ENCODE measurements at places on chromosomes 3 and 15.

DNA sequence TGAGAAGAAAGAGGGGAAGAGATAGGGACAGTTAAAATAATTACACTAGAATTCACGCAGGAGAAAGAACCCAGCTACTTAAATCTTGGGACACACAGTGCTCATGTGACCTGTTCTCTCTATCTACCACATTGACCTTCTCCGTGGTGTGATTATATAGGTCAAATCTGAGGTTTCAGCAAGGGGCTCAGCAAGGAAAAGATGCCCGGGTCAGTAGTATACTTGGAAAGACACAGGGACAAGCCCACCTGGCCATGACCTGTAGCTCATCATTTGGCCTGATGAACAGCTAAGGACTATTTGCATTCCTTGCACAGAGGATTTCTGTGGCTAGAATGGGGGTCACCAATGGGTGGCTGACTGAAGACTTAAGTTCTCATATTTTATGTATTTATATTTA, 71.9 kb downstream of the SSR3 start:
- no peak for DNase-seq

DNA sequence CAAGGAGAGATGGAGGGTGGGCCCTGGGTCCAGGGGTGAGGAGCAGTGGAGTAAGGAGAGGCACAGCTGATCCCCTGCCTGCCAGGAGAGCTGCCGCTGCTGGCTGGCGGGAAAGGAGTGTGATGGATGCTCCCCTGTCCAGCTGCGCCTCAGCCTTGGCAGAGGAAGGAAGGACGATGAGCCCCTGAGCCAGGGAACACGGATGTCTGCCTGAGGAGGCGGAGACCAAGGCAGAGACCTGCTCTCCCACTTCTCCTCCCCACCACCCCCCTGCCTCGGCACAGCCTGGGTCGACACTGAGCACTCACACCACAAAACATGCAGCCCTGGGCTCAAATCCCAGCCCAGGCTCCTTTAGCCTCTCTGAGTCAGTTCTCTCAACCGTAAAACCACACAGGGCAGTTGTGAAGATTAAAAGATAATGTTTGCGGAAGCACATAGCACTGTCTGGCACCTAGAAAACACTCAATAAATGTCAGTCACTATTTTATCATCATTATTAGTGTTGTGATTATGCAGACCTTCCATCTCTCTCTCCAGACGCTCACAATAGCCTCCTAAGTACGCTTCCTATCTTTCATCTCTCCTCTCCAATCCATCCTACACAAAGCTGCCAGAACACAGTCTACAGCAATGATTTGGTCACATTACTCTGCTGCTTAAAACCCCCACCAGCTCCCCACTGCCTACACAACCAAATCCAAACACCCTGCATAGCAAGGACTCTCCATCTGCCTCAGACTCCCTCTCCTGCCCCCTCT, 52.2 kb downstream of the SEMA5B start:
- DNase-seq = no peak

GRCh38 chr3:196694202-196694638, 17.8 kb downstream of the CEP19 start:
- peak; percentile 34 for DNase-seq

DNA sequence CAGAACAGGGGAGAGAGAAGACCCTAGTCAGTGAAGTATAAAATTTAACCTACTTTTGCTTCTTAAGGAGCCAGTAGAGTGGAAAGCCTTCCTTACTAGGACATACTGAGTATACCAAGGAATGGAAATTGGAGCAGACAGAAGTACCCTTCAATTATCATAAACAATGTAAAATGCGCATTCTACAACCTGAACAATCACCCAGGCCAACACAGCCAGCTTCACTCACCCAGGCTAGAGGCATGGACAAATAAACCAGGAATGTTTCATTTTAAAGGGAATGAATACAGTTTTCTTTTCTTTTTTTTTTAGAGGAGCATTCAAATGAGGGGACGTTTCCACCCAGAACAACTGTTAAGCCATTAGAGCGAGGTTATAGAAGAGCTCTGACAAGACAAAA, 41.9 kb upstream of the PLXND1 start:
- DNase-seq = no peak

GRCh38 chr3:136787349-136787748, 31.6 kb upstream of the SLC35G2 start:
- DNase-seq = no peak

DNA sequence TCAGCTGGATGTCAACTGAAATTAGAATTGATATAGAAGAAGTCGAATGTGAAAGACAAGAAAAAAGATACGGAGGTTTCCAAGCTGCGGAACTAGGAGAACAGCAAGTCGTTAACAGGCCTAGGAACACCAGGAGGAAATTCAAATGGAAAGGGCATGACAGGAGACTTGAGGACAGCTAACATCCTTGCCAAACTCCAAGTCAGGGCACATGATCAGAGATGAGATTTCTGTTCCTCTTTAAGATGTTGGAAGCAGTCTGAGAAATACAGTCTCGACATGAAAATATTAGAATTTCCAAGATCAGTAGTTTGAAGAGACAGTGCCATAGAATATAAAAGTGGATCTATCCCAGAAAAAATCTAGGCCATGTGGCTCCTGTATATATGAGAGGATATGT, 5.0 kb downstream of the MYO5A start:
- DNase-seq = no peak

DNA sequence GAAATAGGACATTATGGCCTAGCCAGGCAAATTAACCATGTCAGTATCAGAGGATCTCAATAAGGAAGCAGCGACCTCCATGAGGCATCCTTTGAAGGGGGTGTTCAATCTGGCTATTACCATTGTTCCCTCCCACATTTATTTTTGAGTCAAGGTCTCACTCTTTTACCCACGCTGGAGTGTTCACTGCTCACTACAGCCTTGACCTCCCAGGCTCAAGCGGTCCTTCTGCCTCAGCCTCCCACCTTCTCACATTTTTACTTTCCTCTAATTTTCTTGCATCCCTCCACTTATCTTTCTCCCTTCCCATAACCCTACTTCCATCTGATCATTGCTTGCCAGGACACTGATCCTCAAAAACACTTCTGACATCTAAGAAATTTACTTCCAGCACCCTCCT, 654.0 kb upstream of the NR2F2 start:
- DNase-seq = no peak

DNA sequence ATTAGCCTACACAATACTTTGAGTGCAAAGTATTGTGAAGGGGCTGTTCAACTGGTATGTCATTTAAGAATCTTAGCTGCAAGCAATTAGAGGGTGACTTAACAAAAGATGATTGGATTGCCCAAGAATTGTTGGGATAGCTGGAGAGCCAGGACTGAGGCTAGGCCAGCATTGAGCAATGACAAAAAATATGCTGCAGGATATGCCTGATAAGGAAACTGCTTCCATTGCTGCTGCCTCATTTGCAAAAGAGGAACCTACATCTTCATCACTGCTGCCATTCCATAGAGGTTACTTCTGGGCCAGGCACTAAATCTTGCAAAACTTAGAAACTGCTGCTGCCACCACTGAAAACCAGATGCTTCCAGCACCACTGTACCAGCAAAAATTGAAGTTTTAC, 108.0 kb upstream of the TBC1D5 start:
- no peak for DNase-seq

DNA sequence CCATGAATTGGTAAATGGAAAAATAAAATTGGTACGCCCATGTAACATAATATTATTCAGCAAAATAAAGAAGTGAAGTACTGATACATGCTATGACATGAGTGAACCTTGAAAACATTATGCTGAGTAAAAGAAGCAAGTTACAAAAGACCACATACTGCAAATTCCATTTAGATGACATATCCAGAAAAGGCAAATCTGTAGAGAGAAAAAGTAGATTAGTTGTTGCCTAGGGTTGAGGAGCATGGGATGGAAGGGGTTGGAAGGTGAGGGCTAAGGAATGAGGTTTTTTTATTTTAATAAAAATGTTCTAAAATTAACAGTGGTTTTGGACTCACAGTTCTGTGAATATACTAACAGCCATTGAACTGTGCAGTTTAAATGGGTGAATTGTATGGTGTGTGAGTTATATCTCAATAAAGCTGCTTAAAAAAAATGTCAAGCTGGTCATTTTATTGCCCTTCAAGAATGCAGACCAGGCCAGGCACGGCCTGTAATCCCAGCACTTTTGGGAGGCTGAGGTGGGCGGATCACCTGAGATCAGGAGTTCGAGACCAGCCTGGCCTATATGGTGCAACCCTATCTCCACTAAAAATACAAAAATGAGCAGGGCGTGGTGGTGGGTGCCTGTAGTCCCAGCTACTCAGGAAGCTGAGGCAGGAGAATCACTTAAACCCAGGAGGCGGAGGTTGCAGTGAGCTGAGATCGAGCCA, 8.1 kb upstream of the DLG1 start:
- no peak for DNase-seq

- DNase-seq = no peak
Observed at GRCh38 chr3:140223631-140224030, 288.6 kb downstream of the CLSTN2 start.

All from stimulated activated naive CD4-positive, alpha-beta T cell (primary cell).